NCI-H187 treated with DMSO at 0.1 percent for 48 hours (cell line): ENCODE measurements at places on chromosomes 11 and 22.
A peak's percentile ranks its signal among the peaks of the same experiment; 100 is the strongest.

DNA sequence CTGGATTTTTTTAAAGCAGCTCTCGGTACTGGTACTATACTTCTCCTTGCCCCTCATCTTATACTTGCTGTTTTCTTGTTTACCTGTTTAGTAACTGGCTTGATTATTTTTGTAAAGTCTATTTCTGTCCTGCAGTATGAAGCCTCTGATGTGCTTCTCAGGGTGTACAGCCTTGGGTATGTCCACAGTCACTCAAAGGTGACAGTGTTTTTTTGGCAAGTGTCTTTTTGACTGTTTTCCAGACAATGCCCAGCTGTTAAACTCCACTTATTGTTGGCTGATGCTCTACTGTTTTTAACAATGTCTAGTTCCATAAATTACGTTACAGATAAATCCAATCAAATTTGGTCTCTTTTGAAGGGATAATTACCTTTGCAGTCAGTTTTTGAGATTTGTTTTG, 475.2 kb downstream of the JRKL start:
- DNase-seq = no peak

- DNase-seq = no peak
Measured at GRCh38 chr22:29689206-29689879, 30.5 kb upstream of the CABP7 start.

DNA sequence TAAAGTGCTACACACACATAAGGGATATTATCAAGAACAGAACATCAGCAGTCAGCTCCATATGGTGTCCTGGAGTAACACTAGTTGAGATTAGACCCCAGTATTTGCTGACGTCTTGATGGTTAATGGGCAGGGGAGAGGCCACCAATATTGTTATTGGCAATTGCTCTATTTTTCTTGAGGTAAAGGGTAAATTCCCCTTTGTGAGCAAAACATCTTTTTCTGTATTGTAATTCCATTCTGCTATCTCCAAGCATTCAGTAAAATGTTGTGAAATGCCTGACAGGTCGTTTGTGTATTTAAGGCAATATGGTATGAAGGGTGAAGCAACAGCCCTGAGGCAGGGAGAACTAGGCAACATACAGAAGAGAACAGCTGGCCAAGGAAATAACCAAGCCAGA, 21.9 kb downstream of the PC start:
- DNase-seq = no peak

GRCh38 chr22:21937041-21937820, 15.4 kb downstream of the PPM1F start:
- no peak for DNase-seq

- DNase-seq = no peak
Measured at GRCh38 chr11:130999086-130999485, 82.8 kb upstream of the SNX19 start.

DNA sequence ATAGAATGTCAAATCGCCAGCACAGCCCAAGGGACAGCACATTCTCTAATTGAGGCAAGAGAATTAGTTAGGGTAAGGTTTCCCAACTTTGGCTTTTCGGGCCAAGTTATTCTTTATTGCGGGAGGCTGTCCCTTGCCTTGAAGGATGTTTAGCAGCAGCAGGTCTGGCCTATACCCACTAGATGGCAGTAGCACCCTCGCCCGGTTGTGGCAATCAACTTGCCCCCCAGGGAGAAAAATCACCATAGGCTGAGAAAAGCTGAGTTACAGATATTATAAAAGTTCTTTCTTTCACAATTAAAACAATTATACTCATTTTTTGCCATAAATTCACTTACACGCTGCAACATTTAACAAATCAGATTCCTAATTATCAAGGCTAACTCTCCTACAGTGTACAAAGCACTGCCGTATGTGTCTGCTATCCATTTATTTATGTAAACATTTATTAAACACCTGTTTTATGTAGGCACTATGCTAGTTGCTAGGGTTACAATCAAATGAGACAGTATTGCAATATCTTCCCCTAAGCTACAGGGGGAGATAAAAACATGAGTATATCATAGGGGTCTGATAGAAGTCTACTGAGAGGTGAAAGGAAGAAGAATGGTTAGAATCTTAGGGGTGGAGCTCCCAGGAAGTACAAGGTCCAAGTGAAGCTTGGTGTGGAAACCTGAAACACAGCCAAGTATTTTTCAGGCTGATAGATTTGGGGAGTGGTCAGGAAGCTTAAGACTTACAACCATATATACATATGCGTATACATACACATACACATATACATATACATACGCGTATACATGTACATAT, 452.3 kb downstream of the RAB38 start:
- no peak for DNase-seq

- DNase-seq = no peak
Measured at GRCh38 chr22:49900441-49901230, 17.6 kb downstream of the ALG12 start.

GRCh38 chr11:10503777-10504480, 37.1 kb downstream of the RNF141 start:
- DNase-seq = peak; percentile 35

DNA sequence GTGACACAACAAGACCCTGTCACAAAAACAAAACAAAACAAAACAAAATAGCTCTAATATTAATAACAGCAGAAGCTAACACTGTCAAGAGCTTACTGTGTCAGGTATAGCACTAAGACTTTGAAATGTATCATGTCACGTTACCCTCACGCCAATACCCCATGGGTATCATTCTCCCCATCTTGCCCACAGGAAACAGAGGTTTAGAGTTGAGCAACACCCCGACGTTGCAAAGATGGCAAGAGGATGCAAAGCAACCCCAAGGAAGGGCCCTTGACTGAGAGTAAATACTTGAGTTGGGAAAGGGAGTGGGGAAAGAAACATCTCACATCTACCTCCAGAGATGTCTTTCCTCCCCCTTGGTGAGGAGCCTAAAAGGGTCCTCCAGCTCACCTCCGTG, 366.8 kb downstream of the LARGE1 start:
- no peak for DNase-seq

DNA sequence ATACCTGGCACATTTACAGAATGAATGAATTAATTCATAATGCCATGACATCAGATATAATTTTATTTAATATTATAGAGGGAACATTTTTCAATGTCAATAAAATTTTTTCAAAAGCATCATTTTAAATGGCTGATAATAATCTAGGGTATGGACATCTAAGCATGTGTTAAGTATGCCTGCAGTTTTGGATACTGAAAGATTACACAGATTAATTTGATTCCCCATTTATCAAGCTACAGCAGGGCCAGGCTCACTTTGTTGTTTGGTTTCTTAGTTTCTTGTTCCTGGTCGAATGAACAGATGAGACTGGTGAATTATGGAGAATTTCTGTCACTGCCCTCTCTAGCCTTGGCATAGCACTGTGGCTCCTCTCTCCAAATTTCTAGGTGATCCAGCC, 72.4 kb upstream of the E2F8 start:
- no peak for DNase-seq

GRCh38 chr11:26755762-26756161, 33.9 kb upstream of the SLC5A12 start:
- DNase-seq = no peak

GRCh38 chr22:20155330-20156041, 4.6 kb upstream of the CCDC188 start:
- DNase-seq = no peak

DNA sequence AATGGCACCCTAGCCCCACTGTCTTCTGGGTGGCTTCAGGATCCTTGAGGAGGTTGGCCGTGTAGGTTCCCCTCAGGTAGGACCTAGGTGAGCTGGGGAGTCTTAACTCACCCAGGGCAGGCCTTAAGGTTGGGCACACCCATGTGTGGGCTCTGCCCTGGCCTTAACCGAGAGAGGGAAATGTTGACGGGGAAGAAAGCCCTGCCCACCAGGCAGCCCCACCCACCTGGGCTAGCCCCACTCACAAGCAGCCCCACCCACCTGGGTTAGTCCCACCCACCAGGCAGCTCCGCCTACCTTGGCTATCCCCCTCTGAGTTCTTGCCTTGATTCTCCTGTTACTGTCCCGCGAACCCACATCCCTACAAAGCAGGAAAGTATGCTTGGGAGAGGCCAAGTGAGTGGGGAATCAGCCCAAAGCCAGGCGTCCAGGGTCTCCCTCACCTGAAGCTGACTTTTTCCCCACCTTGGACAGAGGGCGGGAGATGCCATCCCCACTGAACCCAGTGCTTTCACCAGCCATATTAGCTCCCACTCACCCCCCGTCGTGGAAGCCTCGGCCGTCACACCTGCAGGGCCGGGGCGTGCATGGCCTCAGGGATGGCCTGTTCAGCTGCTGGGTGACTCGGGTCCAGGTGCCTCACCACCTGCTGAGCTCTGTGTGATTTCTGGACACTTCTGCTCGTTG, at the start of gene MYEOV:
TSS of gene MYEOV (plus strand) at position 337 of the 687 bp plus-strand sequence. CDS start 1,200 bp downstream, outside the sequence.
- DNase-seq = no peak

DNA sequence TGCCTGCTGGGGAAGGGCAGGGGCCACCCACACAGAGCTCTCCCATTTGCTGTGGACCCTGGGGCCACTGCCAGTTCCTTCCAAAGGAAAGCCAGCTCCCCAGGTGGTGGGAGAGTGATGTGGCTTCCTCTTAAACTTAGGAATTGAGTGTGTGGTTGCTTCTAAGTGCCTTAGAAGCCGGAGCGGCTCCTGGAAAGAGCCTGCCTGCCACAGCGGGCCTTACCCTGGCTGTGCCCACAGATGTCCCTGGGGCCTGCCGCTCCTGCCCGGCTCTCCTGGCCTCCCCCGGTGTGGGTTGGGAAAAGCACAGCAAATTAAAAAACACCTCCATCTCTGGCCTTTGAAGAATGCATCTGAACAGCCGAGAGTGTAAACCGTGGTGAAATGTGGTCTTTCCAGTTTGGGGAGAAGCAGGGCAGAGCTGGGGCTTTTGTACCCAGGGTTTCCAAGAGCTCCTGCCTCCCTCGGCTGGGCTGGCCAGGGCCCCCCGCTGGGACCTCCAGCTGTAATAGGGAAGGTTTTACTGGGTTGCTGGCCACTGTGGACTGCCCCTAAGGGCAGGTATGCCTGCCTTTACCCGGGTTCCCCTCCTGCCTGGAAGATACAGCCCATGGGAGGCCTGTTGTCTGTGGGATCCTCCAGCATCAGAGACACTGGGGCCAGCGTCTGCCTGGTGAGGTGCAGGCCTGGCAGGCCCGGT, 30.2 kb downstream of the LRP5 start:
- no peak for DNase-seq

GRCh38 chr22:30265823-30266444, 717 bp downstream of the OSM start:
- DNase-seq = no peak

GRCh38 chr11:111749646-111750045, 16.5 kb downstream of the PPP2R1B start:
- no peak for DNase-seq

- no peak for DNase-seq
Measured at GRCh38 chr11:92728628-92729027, 240.8 kb upstream of the MTNR1B start.

DNA sequence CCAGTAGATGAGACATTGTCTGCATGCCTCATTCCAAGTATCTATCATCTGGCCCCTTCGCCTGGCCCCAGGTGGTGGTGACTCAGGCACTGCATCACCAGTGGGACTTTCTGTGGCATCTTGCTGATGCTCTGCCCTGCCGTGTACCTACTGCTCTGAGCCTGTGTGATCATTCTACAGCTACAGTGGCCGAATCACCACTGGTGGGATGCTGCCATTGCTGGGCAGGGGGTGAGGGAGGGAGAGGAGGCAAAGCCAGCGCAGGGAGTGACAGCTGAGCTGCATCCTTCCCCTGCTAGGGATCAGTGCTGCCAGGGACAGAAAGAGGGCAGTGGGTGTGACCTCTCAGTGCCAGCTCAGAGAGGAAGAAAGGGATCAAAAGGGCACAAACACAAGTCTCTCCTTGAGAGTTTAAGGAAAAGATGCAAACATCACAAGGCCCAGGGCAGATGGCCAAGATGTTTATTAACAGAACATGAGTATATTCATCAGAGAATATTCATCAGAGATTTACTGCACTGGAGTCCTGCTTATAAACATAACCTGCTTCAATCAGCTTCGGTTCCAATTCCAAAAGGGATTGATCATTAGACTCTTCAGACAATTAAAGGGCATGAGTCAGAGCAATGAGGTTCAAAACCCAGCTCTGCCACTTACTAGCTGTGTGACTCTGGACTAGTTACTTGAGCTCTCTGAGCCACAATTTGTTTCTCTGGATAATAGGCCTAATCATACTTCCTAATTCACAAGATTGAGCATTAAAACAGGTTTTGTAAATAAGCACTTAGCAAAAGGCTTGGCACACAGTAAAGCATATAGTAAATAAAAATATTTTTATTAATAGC, 109.8 kb downstream of the NAT10 start:
- no peak for DNase-seq

- no peak for DNase-seq
Measured at GRCh38 chr11:26764315-26764714, 42.5 kb upstream of the SLC5A12 start.

DNA sequence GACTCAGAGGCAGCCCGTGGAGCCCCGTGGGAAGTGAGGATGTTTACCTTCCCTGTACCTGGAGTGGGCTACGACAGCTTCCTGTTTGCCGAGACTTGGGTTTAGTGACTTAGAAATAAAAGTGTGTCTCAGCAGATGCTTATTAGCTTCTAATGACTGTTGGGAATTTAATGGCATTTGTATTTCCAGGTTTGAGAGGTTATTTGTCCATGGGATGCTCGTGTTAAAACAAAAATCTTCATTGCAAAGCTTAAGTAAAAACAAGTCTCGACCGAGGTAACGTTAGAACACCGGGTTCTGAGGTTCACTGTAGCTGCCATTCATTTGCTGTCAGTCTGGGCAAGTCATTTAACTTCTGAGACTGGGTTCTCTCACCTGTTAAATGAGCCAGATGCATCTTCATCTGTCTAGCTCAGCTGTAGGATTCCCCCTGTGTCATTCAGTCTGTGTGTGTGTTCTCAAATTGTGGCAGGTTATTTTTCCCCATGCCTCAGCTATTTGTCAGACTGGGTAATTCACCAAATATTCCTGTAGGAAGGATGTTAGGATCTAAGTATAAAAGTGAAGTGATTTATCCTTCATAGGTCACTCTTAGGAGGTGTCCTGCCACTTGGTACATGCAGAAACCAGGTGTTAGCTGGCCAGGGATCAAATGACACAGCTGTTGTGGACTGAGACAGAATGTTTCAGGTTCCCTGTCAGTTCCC, 791 bp downstream of the EI24 start:
- no peak for DNase-seq

DNA sequence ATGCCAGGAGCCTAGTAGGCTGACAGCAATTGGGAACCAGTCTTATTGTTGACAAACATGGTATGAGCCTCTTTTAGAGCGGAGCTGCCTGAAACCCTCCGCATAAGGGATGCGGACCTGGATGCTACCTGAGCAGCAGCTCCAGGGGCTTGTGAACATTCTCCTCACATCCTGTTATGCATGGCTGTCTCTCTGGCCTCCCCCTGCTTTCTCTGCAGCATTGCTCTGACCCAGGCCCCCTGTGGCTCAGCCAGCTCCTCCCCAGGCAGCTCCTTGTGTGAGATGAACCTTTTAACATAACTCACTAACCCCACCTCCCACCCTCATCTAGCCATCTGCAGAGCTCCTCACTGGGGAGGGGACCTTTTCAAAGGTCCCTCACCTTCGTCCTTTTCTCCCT, 6.0 kb downstream of the BMAL1 start:
- DNase-seq = no peak

- DNase-seq = no peak
Measured at GRCh38 chr22:49999946-50000586, 12.5 kb downstream of the IL17REL start.
